ENCODE measurements at places on chromosomes 11 and 22.

- DNase-seq, result no peak
Observed at GRCh38 chr11:69357458-69358397, 63.8 kb downstream of the MYEOV start.

- no peak for DNase-seq
Observed at GRCh38 chr11:112805658-112806057, 155.6 kb upstream of the NCAM1 start.

- no peak for DNase-seq
Observed at GRCh38 chr11:2678396-2678795, 21.4 kb downstream of the KCNQ1OT1 start.

GRCh38 chr11:32723332-32723731 is 71.1 kb downstream of the CCDC73 start:
- DNase-seq, result no peak

DNA sequence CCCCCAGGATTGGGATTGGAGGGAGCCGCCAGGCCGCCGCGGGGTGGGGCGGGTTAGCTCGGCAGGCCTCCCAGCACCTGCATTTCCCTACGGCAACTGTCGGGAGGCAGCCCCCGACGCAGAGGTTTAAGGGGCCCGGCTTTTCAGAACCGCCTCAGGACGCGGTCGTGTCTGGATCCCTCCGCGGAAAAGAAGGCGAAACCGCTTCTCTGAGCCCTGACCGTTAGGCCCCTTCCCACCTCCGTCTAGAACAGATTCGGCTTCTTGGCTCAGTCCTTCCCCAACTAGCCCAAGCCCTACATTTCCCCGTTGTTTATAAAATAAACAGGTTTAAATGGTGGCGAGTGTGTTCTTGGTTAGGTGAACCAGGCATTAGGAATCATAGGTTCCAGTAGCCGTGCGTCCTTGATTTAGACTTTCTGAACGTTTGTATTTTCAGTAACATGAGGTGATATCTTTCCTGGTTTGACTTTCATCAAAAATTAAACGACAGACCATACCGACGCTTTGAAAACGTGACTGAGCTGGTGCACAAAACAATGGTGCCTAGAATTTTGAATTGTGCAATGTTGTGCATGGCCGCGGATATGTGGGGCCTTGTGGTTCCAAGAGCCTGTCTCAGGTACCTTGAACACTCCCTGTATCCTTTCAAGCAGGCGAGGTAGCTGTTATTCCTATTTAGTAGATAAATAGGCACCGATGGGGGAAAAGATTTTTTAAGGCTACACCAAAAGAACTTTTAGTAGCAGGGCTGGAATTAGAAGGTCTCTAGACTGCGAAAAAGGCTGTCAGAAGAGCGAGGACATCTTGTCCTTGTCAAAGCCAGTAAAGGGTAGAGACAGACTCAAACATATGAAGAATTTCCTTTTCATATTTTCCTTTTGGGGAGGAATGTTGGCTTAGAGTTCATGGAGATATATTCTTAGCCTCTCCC is 1.2 kb upstream of the HSPA8 start:
- no peak for DNase-seq

GRCh38 chr22:40463017-40463631 is 92.7 kb downstream of the SGSM3 start:
- DNase-seq, result no peak

- no peak for DNase-seq
Observed at GRCh38 chr11:132941024-132941646, 591.2 kb downstream of the OPCML start.

DNA sequence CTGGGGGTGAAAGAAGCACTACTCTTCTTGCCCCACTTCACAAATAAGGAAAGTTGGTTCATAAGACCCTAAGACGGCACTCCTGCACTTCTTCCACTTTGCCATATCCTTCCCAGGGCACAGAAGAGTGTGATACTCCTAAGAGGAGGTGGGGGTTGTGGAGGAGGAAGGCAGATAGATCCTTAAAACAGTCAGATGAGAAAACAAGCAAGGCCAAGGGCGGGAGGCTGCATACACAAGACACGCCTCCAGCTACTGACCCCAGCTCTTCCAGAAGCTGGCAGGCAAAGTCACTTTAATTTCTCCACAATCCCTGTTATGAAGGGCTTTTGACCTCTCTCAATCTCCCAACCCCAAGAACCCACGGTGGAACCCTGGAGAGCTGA is 1.6 kb upstream of the CHRM4 start:
- DNase-seq, result no peak

DNA sequence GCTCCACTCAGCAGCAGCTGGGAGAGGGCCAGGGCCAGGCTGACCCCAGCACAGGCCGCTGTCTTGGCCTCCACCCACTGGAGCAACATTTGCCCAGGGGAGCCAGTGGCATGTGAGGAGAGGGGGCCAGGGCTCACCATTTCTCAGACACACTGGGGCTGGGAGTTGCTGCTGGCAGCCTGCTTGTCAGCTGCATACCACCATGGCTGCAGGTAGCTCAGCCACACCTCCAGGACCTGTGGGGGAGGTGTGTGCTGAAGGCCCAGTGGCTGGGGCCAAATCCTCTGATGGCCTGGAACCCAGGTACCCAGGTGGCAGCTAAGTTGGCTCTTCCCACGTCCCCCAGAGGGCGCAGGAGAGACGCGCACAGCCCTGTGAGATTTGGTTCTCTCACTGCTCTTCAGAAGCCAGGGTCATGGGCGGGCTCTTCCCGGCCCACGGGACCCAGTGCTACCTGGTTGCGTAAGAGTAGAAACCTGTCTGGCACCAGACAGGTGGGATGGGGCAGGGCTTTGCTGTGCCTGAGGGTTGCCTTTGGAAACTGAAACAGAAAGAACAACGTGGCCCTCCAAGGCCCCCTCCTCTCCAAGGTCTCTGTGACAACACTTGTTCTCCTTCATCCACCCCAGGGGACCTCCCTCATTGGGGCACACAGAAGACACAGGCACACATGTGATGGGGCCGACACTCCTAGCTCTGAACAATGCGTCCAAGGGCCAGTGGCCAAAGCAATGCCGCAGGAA is 98.8 kb downstream of the MED15 start:
- DNase-seq, result no peak

DNA sequence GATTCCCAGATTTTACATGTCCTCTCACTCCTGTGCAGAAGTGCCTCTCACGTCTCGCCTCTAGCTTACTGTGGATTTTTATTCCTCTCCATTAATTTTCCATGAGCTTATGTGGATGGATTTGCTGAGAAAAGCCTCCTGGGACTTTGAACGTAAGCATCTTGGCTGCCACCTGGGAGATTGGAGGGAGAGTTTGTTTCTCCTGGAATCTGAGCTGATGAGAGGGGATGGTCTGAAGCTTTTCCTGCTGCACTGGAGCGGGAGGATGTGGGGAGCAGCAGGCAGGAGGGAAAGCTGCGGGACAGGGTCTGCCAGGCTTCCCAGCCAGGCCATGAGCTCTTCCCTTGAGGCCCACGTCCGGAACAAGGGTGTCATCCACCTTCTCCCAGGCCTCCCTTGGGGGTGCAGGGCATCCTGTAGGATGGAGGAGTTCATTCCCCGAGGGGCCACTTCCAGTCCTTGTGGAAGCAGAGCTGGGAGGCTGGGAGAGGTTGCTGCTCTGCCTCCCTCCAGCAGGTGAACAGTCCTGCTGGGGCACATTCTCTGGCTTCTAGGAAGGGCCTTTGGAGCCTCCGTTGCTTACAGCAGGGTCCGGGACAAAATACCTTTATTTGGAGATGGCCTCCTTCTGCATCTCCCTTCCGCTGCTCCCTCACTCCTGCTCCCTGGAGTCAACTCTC is 3.6 kb upstream of the SHANK2 start:
- no peak for DNase-seq

Measured in cerebellar nuclear complex (tissue), 1 donor.